Right hindlimb (tissue), 1 donor: ENCODE measurements at places on chromosomes 6 and 20.

DNA sequence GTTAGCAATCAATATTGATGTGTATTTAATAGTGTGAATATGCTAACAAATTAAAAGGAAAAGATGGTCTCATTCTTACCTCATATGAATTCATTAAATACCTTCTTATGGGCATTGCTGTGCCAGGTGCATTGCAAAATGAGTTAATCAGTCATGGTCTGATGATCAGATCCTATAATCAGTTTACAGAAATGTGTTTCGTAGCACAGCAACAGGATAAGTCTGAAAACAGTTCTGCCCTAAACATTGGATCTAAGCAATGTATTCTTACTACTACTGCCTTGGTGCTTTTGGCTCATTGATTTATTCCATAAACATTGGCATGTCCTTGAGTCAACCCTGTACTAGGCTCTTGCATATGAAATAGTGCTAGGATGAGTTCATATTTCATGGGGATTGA is 417.0 kb upstream of the JAG1 start:
- no peak for DNase-seq

- no peak for DNase-seq
These were observed 9.5 kb downstream of the PANK2 start for GRCh38 chr20:3898639-3899038.

GRCh38 chr6:14458669-14459266 is 341.2 kb downstream of the CD83 start:
- no peak for DNase-seq

GRCh38 chr6:1079525-1079924 is 232.4 kb upstream of the FOXQ1 start:
- DNase-seq, result no peak

- DNase-seq, result no peak
These were observed 44.8 kb downstream of the FGD2 start for GRCh38 chr6:37050045-37050853.

DNA sequence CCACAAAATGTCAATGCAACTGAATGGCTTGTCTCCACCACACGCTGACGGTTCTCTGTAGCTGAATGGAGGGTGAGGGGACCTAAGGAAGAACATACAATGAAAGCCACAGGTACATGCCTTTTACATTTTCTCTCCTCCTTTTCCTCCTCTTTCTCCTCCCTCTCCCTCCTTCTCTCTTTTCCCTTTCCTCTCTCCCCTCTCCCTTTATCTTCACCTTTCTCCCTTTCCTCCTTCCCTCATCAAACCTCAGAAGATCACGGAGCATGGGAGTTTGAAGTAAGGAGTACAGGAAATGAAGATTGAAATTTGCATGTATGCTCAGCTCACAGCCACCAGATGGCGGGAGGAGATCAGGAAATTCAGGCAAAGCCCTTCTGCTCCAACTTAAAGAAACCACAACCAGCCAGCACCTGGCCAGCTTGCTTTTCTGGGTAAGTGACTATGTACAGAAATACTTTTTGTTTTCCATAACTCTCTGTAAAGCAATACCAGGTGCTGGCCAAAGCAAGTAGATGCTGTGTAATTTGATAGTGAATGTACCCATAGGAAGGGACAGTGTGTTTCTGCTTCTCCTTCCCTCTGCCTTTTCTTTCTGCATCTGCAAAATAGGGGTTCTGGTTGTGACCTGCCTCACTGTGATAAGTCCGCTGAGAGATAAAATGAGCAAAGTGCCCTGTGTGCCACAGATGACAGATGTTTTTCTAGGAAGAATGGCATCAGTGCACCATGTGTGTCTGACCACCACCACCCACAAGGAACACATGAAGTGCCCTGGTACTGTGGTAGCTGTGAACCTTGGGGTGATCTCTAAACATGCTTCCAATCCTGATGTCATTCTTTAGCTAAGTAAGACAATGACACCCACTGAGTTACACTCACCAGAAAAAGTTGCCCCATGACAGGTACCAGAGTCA is 18.6 kb upstream of the FOXO3 start:
- peak; percentile 86 for DNase-seq

DNA sequence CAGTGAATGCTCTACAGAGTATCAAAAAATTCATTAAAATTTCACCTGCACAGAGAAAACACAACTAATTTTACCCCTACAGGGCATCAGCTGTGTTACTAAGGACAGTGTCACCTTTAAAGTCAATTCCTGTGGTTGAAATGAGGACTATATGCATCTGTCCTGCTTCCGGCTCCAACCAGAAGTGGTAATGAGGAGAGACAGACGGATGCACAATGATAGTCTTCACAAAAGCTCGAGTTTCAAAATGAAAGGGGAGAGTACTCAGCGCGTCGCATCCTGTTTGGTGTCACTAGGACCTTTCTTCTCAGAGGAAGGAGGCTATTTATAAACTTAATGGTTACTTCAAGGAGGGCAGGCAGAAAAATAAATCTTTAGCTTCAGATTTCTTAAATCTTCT is 86.5 kb downstream of the LYRM4 start:
- peak; percentile 37 for DNase-seq

- no peak for DNase-seq
These were observed 231.8 kb upstream of the SPTLC3 start for GRCh38 chr20:12777016-12777415.

DNA sequence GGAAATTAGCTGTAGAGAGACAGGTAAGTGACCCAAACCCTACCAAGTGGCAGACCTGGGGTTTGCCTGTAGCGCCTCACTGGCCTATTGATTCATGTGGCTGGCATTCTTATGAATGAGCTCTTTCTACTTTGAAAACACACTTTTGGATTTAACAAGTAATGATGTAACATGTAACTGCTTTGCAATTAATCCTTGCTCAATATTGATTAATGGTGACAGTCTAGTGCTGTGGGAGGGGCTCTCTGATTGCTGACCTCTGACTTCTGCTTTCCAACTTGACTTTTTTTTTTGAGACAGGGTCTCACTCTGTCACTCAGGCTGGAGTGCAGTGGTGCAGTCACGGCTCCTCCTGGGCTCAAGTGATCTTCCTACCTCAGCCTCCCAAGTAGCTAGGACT is 82.7 kb downstream of the TIAM2 start:
- no peak for DNase-seq

DNA sequence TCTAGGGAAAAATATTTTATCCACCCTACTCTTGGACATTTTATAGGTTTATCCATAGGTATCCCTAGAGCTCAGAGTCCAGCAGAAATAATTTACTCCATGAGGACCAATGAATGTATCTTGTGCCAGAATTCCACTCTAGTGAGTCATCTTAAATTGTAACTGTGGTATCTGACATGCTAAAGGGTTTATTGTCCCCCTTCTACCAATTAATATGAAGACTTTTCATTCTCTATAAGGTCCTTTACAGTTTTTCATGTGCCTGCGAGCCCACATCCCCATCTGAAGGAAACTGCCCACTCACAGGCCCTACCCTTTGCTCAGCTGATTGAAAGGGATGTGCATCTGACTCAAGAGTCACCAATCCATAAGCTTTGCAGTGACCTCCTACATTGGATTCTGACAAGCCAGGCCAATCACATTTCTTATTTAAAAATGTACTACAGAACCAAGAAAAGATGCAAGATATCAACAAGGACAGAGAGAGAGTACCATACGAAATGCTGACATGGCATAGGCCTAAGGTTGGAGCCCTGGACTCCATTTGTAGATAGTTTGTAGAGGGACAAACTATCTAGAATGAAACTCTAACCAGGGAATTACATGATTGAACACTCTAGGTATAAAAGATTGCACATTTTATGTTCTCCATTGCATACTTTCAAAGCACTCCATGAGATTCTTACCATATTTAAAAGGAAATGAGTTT is 93.4 kb upstream of the DEFB112 start:
- no peak for DNase-seq

DNA sequence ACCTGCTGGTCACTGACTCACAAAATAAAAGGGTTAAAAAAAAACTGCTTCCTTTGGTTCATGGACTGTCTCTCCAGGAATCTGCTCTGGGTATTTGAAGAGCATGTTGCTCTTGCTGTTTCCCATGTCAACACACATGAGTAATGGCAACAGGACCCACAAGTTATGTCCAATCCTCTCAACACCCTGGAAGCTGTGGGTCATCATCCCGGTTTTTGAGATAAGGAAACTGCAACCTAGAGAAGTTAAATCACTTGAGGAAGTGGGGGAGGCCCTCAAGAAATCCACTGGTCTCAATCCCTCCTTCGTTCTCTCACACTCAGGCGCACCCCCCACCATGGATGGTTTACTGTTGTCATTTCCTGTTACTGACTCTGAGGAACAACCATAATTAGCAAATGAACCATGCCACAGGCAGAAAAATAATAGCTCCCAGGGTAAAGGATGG is 12.4 kb downstream of the MAP1LC3A start:
- DNase-seq, result no peak

DNA sequence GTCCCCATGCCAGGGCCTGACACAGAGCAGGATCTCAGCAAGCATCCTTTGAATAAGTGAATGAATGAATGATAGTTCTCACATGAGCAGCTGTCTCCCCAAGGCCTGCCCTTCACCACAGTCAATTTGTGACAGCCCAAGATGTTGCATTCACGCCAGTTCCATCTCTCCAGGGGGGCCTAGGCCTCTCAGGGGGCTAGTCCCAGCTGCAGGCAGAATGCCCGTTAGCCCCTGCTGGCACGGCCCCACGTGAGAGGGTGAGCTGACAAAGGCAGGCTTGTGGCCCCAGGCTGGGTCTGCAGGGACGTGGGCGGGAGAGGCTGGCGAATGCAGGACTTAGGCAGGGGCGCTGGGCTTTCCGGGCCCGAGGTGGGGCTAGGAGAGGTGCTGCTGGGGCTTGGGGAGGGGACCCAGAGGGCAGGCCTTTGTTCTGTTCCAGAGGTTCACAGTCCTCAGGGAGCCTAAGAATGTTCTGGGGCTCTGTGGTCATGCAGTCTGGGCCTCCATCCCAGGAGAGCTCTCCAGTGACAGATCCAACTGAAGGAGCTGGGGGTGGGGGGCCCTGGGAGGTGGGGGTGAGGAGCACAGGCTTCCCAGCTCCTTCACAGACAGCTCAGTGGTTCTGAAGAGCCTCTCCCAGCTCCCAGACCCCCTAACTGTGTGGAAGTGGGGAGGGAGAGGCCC is 30.5 kb upstream of the TLDC2 start:
- no peak for DNase-seq

- no peak for DNase-seq
These were observed 28.8 kb upstream of the ZBTB24 start for GRCh38 chr6:109511832-109512231.

GRCh38 chr6:63804381-63804956 is 168.9 kb downstream of the PHF3 start:
- no peak for DNase-seq

DNA sequence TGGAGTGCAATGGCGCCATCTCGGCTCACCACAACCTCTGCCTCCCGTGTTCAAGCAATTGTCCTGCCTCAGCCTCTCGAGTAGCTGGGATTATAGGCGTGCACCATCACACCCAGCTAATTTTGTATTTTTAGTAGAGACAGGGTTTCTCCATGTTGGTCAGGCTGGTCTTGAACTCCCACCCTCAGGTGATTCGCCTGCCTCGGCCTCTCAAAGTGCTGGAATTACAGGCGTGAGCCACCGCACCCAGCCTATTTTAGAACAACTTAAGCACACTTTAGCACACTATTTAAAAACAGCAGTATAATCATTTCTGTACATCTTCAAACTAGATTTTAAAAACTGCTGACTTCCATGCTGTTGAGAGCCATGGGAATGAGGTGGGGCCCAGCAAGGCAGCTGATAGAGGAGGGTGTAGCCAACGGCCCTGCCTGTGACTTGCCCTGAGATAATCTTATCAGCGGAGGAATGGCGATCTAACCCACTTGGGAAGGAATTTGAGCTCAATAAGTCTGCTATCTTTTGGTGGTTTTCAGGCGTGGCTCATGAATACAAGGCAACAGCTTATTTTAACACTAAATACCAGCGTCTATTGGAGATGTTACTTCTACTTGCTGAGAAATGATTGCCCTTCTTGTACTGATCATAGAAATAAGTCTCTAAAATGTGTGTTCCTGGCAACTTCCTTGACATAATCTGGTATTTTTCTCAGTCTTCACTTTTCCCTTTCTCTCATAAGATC is 12.1 kb downstream of the ZDHHC14 start:
- DNase-seq, result no peak

DNA sequence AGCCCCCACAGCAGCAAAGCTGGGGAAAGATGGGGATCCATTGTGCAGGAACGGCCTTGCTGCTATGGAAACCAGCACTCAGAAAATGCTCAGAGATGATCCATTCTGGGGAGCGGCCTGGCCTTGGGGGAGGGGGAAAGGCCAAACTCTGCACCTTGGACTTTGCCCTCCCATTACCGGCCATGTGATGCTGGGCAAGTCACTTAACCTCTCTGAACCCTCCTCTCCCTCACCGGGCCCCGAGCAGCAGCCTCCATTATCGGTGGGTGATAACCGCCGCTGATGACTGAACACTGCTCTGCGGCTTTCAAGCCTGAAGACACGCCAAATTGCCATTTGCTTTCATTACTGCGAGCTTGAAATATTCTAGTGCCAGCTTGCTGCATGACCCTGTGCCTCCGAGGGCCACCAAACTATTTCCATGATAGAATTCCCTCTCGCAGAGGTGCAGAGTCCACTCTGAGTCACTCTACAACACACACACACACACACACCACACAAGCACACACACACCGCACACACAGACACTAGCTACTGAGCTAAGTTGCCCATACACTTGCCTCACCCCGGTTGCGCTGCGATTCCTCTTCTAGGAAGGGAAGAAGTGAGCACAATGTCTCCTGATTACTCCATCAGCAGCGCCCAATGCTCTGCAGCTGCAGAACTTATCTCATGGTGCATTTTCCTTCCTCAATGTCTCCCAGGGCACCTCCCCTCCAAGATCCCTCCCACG is 20.6 kb upstream of the SIRPA start:
- no peak for DNase-seq

- no peak for DNase-seq
These were observed 129.8 kb upstream of the FOXQ1 start for GRCh38 chr6:1181939-1182605.

- no peak for DNase-seq
These were observed 70.4 kb upstream of the FUCA2 start for GRCh38 chr6:143581835-143582480.

DNA sequence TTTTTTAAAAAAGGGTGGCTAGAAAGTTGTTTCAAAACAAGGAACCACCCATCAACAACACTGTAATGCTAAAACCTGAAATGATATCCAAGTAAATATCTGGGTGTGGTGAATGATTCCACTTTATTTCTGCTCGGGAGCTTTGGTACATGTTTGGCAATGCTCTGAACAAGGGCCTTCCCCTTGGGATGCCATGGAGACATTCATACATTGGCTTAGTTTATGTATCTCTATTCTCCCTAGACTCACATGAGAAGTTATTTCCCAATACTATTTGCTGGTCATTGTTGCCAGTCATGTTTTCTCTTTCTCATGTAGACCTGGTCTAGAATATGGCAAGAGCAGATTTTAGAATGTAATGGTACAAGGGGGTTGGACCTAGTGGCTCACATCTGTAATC is 22.9 kb downstream of the ADTRP start:
- DNase-seq, result no peak

GRCh38 chr20:12610871-12611270 is 397.9 kb upstream of the SPTLC3 start:
- no peak for DNase-seq
